Cortex of kidney (tissue), 1 donor: ENCODE measurements at places on chromosomes 7 and 10.

DNA sequence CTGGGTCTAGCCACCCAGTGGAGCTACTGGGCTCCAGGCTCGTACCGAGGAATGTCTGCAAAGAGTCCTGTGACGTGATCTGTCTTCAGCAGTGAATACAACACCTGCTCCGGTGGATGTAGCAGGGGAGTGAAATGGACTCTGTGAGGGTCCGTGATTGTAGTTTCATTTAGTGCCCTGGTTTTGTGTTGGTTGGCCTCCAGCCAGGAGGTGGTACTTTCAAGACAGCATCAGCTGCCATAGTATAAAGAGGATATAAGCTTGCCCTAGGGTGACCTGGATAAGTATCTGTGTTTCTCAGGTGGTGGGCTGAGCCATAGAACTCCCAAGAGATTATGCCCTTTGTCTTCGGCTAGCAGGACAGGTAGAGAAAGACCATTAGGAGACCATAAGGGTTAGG, 24.6 kb upstream of the WNT2 start:
- DNase-seq: no peak

- no peak for DNase-seq
Measured at GRCh38 chr10:88270871-88271713, 312.0 kb downstream of the RNLS start.

DNA sequence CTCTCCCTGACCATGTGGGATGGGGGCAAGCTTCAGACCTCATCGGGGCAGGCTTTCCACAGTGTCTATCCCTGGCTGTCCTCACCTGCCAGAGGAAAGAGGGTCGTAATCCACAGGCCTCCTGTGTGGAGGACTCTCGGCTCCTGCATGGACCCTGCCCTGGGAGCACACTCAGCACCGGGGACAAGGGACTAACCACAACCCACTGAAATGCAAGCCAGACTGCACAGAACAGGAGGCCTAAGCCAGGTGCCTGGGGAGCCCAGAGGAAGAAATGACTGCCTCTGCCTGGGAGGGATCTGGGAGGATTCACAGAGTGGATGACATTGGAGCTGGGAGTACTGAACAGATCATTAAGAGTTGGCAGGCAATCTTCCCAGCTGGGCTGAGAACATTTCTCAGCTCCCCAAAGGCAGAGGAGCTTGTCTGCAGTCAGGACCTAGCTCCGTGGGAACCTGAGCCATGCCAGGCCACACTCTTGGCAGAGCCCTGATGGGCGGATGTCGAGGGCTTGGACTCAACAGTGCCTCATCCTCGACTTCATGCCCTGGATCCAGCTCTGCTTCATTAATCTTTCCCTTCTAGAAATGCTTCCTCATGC, 213.4 kb downstream of the USP6NL start:
- DNase-seq: no peak

DNA sequence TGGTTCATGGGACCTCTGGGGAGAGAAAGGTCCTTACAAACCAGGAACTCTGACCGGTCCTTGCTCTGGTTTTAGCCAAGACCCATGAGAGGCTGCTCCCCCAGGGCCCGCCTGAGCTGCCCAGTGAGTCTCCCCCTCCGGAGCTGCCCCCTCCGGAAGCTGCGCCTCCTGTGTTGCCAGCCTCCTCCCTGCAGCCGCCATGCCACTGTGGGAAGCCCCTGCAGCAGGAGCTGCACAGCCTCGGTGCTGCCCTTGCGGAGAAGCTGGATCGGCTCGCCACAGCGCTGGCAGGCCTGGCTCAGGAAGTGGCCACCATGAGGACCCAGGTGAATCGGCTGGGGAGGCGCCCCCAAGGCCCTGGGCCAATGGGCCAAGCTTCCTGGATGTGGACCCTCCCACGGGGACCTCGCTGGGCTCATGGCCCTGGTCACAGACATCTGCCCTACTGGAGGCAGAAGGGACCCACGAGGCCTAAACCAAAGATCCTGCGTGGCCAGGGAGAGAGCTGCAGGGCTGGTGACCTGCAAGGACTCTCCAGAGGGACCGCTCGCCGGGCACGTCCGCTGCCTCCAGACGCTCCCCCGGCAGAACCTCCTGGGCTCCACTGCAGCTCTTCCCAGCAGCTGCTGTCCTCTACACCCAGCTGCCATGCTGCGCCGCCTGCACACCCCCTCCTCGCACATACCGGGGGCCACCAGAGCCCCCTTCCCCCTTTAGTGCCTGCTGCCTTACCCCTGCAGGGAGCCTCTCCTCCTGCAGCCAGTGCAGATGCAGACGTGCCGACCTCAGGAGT, 40.1 kb downstream of the ZNF467 start:
- no peak for DNase-seq

GRCh38 chr7:149444287-149444686, 16.6 kb downstream of the ZNF777 start:
- DNase-seq: no peak

GRCh38 chr7:15780271-15780670, 93.8 kb upstream of the MEOX2 start:
- DNase-seq: no peak

GRCh38 chr7:151382079-151382885, 27.6 kb downstream of the WDR86 start:
- no peak for DNase-seq

GRCh38 chr10:30282221-30282620, 66.9 kb downstream of the MTPAP start:
- DNase-seq: no peak

- no peak for DNase-seq
Measured at GRCh38 chr10:111207500-111207899, 130.7 kb downstream of the ADRA2A start.

- DNase-seq: no peak
Measured at GRCh38 chr7:7706101-7706511, 12.3 kb downstream of the RPA3 start.

GRCh38 chr7:94481279-94481678, 28.3 kb upstream of the CASD1 start:
- no peak for DNase-seq

DNA sequence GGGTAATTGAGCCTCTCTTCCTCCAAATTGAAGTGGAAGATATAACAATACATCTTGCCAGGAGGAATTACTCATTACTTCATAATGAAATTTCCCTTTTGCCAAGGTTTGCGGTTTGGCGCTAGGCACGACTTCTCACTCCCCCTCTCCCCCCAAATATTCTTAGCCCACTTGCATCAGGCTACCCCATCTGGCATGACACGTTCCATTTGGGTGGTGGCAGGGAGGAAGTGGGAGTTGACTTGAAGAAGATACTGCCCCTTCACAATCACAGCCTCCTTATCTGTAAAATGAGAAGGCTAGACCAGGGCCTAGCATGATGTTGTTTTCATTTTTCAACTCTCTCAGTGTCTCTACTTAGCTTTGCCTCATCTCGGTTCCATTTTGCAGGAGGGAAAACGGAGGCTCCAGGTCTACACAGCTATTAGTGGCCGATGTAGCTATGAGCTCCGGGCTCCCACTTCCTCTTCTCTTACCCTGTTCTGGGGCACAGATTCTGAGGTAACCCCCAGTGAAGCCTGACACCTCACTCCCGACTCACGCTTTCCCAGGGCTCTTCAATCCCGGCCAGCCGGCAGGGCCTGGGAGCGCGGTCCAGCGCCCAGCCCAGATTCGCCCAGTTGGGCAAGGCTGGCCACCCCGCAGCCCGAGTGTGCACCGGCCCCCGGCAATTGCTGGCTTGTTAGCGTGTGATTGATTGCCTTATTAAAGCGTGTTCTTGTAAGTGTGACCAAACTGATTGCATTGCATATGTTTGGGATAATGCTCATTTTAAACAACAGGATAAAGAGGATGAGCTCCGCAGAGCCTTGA, 6.5 kb downstream of the EVX1 start:
- no peak for DNase-seq

DNA sequence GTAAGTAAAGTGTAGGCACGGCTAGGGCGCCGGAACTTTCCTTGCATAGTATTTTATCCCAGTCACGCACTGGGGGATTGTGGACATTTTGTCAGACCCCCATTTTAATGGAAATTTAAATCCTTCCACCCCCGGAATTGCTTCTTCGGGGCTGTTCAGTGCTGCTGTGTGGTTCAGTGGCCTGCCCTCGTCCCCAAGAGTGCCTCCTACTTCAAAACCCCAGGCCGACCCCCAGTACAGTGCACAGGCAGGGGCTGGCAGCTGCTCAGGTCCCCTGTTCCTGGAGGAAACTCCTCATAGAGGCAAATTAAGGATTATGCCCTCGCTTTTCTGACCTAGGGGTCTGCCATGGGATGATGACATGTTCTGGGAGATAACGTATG, 94.5 kb downstream of the PTPRE start:
- DNase-seq: no peak

DNA sequence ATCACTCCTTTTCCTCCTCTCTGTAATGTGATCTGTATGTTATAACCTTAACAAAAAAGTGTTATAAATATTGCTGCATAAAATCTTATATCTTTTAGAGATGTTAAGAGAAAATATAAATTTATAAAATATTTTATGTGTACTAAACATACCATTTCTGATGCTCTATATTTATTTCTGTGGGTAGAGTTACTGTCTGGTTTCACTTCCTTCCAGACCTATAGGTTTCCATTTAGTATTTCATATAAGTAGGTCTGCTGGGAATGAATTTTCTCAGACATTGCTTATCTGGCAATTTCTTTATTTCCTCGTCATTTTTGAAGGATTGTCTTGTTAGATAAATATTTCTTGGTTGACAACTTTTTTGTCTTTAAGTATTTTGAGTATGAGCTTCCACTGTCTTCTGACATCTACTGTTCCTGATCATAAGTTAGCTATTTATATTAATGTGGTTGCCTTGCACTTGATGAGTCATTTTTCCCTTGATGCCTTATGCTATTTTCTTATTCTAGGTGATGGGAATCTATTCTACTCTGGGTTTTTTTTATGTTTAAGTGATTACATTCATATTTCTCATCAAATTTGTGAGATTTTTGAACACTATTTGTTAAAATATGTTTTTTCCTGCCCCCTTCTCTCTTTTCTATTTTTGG, 11.2 kb upstream of the THSD7A start:
- no peak for DNase-seq

- DNase-seq: no peak
Measured at GRCh38 chr7:16431646-16432424, 10.5 kb upstream of the CRPPA start.

DNA sequence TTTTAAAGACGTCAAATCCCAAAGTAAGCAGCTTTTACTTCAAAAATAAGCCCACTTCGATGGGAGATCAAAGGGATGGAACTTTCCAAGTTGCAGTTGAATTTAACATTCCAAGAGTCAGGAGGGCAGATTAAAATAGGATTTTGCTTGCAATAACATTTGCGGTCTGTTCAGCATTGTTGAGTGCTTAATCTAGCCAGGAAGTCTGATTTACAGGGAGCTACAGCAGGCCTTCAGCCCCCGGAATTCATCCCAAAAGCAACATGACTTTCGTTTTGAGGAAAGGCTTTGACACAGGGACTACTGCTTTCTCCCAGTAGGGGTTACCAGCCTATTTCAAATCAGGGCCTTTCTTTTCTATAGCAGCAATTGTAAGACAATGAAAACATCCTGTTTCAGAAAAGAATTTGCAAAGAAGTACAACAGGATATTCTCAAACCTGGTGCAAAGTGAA, 279.6 kb upstream of the PITRM1 start:
- no peak for DNase-seq

DNA sequence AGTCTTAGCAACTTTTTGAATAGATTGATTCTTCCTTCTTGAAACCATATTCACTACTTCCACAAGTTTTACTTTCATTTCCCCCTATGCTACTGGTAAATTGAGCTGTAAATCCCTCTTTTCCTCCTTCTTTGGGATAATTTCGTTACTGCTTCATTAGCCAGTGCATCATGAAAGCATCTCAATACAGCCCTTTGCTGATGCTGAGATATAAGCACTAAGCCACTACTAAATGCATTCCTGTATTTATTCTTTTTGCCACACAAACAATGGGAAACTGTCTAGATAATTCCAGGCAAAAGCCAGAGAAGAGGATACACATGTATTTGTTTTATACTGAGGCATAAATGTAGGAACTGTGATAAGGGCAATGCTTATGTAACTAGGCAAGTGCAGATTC, 313.9 kb downstream of the NXPH1 start:
- DNase-seq: no peak

DNA sequence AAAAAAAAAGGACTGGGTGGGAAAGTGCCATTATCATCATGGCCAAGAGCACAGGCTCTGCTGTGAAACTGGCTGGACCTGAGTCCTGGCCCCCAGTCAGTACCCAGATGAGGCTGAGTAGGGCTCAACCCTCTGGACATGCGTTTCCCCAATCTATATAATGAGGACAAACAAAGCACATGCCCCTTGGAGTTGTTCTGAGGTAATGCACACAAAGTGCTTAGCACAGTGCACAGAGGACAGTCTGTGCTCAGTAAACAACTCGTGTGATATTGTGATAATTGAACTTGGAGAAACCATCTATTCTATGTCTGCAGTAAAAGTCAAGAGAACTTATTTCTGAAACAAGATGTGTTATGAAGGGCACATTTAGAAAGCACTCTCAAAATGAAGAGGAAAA, 138.8 kb downstream of the KCNMA1 start:
- no peak for DNase-seq

DNA sequence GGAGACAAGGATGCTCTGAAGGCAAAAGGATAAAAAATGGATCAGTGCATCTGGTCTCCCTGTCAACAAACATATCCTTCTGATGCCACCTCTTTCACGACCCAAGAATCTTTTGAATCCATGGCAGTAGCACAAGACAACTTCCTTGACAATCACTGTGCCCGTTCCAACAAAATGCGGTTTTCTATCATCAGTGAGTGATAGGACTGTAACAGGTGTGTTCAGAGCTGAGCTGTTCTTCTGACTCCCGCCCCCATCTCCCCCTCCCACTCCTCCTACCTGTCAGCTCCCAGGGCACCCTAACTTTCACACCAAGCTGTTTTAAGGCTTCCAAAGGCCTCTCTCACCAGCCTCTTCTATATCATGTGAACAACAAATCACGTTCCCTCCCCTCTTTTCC, 74.8 kb downstream of the PARD3 start:
- DNase-seq: no peak

GRCh38 chr7:131112431-131112830, 215.2 kb upstream of the MKLN1 start:
- no peak for DNase-seq

GRCh38 chr10:121662945-121663917, 65.0 kb upstream of the FGFR2 start:
- DNase-seq: no peak

GRCh38 chr10:12941966-12942365, 59.5 kb downstream of the CCDC3 start:
- no peak for DNase-seq

DNA sequence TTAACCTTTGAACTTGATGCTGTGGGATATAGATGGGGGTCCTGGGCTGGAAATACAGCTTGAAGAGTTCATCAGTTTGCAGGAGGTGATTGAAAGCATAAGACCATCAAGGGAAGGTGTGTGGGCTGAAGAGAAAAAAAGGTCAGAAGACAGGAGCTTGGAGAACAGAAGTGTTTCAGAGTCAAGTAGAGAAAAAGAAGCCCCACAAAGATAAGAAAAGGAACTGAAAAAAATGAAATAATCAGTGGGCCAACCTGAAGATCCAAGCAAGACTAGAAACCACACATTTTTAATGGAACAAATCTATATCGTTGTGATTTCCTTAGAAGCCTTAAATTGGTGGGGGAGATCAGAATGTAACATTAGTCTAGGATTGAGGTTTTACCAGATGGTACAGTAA, 22.5 kb downstream of the ZEB1 start:
- no peak for DNase-seq

GRCh38 chr7:106609416-106609815, 51.5 kb downstream of the CCDC71L start:
- DNase-seq: no peak

GRCh38 chr10:30902621-30903396, 128.9 kb downstream of the ZNF438 start:
- DNase-seq: no peak

- no peak for DNase-seq
Measured at GRCh38 chr10:77207828-77208185, 429.8 kb downstream of the KCNMA1 start.
